Activated CD8-positive, alpha-beta T cell treated with anti-CD3 and anti-CD28 coated beads for 36 hours (primary cell): ENCODE measurements at places on chromosomes 16 and 17. TPM values are rescaled to one million over a fixed set of nuclear protein-coding genes. Genes with fewer than 3 reads are reported as not detected.

Gene RPS15A
- 2,201 TPM for total RNA-seq

DNA sequence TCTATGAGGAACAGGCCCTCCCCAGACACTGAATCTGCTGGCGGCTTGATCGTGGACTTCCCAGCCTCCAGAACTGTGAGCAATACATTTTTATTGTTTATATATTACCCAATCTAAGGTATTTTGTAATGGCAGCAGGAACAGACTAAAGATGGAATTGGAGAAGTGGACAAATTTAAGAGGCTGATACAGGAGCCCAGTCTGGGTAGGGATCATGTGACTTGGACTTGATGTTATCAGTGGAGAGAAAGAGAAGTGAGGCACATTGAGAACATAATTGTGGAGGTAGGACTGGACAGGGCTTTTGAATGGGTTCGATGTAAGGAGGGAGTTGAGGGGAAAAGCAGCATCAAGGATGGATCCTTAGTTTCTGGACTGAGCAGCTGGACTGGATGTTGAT is 93.8 kb downstream of the USP31 start:
- no peak overlapping the region for H3K4me3 ChIP-seq
- H3K27me3 ChIP-seq, result peaks cover 23% of the 10 kb centered on the region
- no peak overlapping the region for H3K27ac ChIP-seq

- no peak for DNase-seq
- no peaks in the 10 kb centered on the region for H3K27me3 ChIP-seq
- no peaks in the 10 kb centered on the region for H3K4me1 ChIP-seq
- H3K36me3 ChIP-seq, result peaks cover 15% of the 10 kb centered on the region
These were observed 25.8 kb downstream of the WWP2 start for GRCh38 chr16:69787883-69788282.

DNA sequence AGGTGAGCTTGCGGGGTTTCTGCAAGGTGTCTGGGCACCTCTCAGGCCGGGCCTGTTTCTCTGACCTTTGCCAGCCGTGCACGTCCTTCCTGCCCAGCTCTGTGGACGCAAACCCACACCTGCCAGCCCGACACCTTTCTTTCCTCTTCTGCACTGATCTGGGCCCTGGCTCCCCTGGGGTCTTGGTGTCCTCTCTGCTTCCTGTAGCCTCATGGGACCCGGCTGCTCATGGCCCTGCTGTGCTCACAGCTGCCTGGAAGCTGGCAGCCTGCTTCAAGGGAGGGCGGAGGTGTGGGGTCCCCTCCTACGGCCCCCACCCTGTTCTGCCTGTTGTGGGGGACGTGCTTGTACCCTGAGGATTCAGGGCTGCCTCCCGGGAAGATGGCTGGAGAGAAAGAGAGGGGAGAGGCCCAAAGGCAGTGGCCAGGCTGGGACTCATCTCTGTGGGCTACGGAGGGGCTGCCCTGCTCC is 342.4 kb downstream of the SEC14L1 start:
- no peak overlapping the region for H3K4me3 ChIP-seq
- peak overlapping the region; percentile 42 for H3K27ac ChIP-seq
- no peaks in the 10 kb centered on the region for H3K27me3 ChIP-seq
- DNase-seq, result no peak
- peaks cover 33% of the 10 kb centered on the region for H3K36me3 ChIP-seq

Gene NPIPA3
- 3.5 TPM for total RNA-seq
